ENCODE measurements at places on chromosomes 5 and 9.

GRCh38 chr9:80359941-80360881 lies 788.4 kb downstream of the TLE4 start:
- no peak for DNase-seq

GRCh38 chr9:135067096-135067710 lies 20.3 kb upstream of the OLFM1 start:
- DNase-seq: no peak

DNA sequence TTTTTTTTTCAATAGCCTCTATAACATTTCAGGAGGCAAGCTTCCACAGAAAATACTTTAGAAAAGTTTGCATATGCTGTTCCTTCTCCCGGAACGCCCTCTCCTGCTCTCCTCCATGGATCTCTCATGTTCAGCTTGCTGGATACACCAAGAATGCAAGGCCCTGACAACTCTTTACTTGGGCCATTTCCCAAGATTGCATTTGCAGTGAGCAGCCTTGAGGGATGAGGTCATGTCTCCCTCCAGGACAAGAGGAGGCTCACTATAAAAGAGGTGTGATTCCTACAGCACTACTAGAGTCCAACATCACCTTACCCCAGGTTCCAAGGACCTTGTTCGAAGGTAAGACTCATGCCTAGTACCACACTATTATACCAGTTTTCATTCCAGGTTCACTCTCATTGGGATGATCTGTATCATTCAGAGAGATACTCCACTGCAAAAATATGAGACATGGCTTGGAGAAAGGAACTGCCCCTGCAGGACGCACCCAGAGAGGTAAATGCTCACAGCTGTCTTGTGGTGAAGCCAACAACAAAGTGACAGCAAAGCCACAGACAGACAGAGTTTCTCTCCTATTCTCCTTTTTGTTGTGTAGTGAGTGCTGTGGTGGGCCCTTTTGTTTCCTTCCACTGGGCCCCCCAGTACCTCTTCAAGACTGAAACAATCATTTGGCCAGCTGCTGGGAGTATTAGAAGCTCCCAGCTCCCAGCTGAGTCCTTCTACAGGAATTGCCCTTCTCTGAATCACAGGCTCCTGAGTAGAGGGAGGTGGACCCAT lies 151.7 kb upstream of the ZNF366 start:
- no peak for DNase-seq

DNA sequence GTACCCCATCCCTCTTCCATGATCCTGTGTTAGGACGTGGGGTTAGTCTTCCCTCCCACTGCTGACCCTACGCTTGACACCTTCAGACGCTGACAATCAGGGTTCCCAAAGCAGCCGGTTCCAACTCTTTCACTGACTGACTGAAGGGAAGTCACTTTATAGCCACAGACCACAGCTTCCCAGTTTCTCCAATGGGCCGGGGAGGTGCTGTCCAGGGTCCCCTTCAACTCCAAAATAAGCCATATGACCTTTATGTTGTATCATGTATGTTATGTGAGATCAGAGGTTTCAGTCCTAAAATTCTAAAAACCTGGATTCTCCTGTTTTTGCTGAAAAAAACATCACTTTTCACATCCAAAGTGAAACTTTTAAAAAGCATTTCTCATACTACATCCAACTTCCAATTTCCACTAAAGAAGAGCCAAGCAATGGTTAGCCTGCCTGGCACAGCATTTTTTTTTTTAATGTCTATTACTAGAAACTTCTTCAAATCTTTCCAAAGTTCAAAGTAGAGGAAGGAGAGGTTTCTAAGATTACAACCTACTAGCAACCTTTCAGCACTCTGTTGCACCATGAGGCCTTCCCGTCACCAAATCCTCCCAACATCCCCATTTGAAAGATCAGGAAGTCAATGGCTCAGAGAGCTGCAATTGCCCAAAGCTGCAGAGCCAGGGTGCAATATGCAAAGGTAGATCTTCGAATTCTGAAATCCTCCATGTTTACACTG lies 5.2 kb downstream of the EPB41L4B start:
- DNase-seq: no peak

DNA sequence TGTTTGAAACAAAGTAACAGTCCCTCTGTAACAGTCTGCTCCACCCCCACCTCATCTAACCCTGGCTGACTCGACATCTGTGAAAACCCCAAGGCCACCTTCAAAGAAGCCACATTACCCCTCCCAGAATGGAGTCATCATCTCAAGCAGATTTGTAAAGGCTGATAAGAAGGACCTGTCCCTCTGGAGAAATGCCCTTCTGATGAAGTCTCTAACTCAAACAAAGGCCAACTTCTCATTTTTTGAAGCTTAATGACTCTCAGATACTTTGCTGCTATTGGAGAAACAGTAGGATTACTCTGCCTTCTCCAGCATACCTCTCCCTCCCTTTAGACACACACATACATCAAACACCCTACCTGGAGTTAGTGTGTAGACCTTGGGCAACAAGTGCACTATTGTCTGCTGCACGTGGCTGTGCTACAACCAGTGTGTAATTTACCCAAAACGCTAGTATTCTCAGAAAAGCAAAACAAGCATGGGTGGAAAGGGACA lies 5.3 kb upstream of the SUSD1 start:
- peak; percentile 73 for DNase-seq

DNA sequence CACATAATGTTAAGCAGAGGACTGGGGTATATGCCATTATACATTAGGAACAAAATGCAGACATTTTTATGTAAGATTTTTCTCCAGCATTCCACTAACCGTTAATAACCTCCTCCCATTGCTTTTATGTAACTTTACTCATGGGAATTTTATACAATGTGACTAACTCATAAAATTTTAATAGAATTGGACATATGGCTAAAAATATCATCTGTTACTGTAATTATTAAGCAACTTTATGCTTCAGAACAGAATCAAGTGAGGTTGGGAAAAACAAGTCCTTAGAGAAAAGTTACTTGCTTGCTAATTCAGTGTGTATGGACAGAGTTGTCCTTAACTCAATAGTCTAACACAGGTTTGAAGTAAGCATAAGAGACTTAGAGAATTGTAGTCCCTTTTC lies 54.8 kb upstream of the PCSK1 start:
- no peak for DNase-seq

DNA sequence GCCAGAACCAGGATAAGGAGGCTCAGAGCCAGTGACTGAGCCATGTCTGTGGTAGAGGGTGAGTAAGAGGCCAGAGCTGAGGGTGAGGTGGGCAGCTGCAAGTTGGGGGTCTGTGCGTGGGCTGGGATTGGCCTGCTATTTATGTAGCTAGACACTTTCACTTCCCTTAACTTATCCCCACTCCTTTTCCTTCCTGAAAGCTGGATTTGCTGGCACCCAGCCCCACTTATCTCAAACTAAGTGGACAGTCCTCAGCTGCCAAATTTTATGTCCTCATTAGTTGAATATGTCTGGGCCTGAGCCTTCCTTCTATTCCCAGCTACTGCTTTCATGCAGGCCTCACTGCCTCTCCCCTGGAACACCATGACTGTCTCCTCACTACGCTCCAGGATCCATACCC lies at the start of gene CCL21:
CCL21 (minus strand) TSS at position 114 of the 400 bp plus-strand sequence; CDS start at position 44, 70 bp downstream.
- no peak for DNase-seq

DNA sequence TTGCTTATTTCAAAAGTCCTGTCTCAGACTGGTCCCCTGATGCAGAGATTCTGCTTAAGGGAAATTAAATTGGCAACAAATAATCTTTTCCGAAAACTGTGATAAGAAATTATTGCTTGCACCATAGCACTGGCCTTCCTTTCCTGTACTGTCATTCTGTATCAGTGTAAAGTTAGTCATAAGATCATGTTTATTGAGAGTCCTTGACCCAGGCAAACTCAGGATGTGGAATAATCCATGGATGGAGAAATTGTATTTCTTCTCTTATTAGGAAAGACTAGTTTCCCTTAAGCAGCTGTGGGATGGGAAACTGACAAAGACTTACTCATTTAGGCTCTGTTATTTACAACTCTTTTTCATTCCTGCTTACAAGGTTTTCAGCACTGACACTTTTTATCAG lies 83.0 kb upstream of the RANBP6 start:
- DNase-seq: no peak

DNA sequence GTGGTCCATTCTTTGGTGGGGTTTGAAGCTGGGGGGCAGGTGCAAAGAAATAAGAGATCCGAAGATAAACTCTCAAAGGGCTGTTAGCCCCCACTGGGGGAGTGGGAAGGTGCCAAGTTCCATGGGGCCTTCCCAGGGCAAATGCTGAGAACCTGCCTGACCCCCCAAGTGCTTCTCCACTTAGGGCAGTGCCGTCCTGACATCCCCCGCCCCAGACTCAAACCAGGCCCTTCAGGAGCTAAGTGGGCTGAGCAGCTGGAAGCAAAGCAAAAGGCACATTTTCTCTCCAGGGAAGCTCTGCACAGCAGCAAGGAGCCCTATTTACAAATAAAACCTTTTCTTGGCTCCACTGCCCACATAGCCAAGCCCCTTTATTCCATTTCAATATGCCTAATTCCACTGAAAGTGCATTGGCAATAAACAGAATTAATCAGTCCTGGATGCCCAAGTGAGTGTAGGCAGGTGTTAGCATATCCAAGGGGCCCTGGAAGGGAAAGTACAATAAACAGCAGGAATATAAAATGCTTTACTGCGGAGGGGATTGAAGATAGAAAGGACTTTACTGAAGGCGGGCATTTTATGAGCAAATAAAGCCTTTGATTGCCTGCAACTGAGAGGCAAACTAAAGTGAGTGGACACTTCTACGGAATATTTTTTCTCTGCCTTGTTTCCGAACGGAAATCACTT lies 44.6 kb downstream of the WHRN start:
- no peak for DNase-seq

DNA sequence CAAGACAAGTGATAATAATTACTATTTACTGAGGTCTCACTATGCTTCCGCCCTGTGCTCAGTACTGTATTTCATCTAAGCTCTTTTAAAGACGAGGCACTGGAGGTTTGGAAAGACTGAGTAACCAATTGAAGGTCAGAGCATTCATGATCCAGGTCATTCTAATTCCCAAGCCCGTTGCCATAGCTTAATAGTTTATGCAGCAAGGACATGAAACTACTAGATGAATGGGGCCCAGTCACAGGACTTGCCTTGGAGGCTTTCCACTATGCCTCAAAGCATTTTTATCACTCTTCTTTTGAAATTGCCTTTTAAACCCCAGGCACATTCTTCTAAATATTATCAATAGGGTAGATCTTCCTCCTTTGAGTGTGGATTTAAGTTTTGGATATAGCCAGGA lies 17.2 kb upstream of the NFIB start:
- DNase-seq: no peak

DNA sequence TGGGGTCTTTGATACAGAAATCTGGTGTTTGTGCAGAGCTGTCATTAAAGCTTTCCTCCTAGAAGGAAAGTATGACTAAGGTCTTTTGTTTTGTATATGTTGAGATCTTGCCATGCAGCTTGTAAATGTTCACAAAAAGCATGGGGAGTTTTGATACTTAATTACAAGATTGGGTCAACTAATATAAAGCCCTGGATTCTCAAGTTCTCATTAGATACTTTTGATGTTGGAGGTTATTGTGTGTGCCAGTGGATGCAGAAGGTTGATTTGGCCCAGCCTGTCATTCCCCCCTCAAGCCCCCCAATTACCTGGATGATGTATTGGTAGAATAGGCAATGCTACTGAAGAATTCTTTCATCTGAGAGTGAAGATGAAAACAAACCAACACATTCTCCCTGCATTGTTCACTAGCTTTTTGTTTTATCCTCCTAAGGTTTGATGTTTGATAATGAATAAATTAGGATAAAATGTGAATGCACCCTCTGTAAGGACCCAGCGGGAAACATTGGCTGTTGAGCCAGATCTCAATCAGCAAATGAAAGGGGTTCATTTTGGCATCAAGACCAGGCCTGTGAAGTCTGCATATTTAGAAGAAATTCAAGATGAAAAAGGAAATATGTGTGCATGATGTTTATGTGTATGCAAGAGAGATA lies 61.9 kb upstream of the ADAMTS19 start:
- no peak for DNase-seq

DNA sequence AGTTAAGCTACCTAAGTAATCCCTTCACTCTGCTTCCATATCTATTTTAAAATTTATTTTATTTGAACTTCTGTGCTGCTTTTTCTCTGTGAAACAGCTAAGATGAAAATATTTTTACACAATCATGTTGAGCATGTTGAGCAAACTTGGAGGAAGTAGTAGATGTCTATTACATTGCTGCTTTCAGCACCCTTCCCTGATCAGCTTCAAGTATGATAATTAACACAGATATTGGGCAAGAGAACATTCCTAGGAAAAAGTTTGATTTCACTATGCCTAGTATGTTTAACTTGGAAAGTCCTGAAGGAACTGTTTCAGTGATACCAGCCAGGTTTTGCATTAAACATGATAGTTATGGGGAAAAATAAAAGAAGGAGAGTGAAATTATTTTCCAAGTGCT lies 283.6 kb downstream of the ELAVL2 start:
- DNase-seq: no peak

GRCh38 chr9:137556069-137556838 lies 4.6 kb downstream of the MRPL41 start:
- DNase-seq: peak; percentile 24

GRCh38 chr9:128192601-128193371 lies 1.4 kb upstream of the CIZ1 start:
- peak; percentile 97 for DNase-seq

All from SW480 (cell line).